GM23248 (cell line): ENCODE measurements at places on chromosomes 1 and 21. TPM values are rescaled to one million over a fixed set of nuclear protein-coding genes. Genes with fewer than 3 reads are reported as not detected.

GRCh38 chr1:24178407-24178806, 8.7 kb downstream of the IFNLR1 start:
- DNase-seq: no peak

Gene TCHH
- 0.22 TPM in 1 of 2 replicates, not detected in the other for total RNA-seq

DNA sequence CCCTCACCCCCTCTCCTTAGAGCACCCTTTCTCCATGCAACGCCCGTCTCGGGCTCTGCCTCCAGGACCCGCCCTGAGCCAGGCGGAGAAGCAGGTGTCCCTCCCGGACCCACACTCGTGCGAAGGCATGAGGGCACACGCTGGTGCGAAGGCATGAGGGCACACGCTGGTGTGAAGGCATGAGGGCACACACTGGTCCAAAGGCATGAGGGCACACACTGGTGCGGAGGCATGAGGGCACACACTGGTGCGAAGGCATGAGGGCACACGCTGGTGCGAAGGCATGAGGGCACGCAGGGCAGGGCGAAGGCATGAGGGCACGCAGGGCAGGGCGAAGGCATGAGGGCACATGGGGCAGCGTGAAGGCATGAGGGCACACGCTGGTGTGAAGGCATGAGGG, 5.8 kb upstream of the TMEM52 start:
- no peak for DNase-seq

DNA sequence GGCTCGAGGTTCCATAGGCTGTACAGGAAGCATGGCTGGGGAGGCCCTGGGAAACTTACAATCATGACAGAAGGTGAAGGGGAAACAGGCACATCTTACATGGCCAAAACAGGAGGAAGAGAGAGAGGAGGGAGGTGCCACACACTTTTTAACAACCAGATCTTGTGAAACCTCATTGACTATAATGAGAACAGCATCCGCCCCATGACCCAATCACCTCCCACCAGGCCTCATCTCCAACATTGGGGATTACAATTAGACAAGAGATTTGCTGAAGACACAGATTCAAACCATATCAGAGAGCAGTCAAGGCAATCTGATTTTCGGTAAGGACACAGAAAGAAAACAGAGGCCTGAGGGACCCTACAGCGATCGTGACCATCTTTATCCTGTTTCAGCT, 41.7 kb downstream of the TNFRSF9 start:
- DNase-seq: no peak

DNA sequence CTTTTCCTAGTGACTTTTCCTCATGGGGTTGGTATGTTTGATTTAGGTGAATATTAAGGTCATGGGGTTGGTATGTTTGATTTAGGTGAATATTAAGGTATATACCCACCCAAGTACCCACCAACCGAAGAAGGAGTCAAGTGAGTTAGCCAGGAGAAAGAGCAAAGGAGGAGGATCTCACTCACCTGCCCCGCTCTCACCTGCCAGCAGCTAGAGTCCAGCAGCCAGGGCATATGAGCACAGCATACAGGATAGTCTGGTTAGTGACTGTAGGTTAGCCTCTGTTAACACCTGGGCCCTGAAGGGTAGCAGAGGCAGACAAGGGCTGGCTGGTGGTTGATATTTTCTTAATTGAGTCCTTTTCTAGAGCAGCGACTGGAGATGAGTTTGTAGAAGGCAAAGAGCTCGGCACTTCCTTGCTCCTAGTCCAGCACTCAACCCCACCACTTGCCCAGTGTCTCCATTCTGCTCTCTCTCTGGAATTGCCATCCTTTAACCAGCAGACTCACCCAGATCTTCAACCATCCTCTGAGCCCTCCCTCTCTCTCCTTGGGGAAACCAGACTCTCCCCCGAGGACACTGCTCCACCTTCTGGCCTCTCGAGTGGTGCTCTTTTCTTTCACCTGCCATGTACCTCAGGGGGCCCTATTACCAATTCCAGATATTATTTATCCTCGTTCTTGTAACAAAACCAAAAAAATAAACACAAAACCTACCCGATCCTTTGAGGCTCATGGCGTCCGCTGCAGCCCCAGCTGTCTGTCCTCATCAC, 16.3 kb upstream of the DESI2 start:
- no peak for DNase-seq

- DNase-seq: no peak
Measured at GRCh38 chr1:170426596-170426995, 105.4 kb upstream of the GORAB start.

Gene NBPF19
- total RNA-seq: 7.7 and 9.0 TPM in 2 replicates

DNA sequence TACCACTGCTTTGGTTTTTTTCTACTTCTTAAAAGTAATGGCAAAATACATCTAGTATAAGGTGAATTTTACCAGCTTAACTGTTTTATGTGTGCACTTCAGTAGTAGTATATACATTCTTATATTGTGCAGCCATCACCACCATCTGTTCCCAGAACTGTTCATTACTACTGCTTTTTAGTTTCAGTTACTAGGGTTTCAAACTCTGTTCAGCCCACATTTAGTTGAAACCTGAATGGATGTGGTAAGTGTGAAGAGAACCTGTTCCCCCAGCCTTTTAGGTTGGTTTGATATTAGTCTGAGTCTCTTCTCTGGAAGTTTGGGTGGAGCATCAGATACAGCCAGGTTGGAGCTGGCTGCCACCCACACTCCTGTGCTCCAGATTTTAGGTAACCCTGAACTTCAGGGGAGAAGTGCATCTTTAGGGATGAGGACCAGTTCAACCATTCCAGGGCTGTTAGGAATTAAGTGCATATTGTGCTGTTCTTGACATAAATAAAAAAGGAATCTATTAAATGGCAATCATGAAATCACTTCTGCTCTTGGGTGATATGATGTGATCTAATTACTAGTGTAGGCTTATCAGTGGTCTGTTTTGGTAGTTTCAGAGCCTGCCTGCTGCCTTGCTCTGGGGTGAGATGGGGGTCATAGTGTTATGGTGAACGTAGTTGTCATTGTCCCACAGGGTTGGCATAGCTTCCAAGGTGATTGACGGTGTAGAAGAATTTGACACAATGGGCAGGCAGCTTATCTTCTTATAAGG, 32.1 kb downstream of the URB2 start:
- no peak for DNase-seq

Gene SLC6A17
- total RNA-seq: 0.76 and 2.4 TPM in 2 replicates

Gene CDC7
- total RNA-seq: 3.0 and 3.5 TPM in 2 replicates

DNA sequence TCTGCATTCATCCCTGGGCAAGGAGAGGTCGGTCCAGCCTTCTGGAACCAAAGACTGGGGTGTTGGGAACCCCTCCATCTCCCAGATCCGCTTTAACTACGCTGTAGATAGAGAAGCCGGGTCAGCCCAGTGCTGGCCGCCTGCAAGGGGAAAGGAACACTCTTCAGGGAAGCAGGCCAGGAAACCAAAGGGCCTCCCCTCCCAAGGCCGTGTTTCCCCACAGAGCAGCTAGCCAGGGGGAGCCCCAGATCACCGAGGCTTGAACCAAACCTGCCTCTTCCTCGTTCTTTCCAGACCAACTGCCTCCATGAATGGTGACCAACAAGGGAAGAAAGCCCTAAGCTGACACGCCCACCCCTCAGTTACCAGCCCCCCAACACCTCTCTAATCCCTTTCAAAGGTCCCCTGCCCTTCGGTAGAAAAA, 1.2 kb upstream of the CHD5 start:
- DNase-seq: peak; percentile 45

Gene AMY2B
- 1.1 and 2.5 TPM in 2 replicates for total RNA-seq

- DNase-seq: no peak
Measured at GRCh38 chr1:161168906-161169305, 2.7 kb downstream of the PPOX start.

Gene NBPF1
- 18.6 and 41.0 TPM in 2 replicates for total RNA-seq

DNA sequence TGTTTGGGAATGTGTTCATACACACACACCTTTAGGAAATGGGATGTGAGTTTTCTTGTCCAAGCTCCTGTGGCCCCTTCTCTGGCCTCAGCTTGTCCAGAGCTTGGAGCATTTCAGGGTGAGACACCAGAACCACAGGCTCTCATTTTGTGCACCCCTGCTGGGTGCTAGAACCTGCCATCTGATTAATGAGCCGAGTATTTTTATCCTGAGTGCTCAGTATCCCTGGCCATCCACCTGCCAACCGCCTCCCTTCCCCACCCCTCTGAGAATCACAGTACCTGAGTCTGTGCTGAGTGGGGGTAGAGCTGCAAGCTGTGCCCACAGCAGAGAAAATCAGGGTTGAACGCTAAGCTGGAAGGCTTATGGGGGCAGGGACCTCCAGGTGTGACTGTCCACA, 1.4 kb downstream of the CASQ1 start:
- no peak for DNase-seq

- no peak for DNase-seq
Measured at GRCh38 chr1:32257227-32257508, 6.1 kb downstream of the LCK start.

DNA sequence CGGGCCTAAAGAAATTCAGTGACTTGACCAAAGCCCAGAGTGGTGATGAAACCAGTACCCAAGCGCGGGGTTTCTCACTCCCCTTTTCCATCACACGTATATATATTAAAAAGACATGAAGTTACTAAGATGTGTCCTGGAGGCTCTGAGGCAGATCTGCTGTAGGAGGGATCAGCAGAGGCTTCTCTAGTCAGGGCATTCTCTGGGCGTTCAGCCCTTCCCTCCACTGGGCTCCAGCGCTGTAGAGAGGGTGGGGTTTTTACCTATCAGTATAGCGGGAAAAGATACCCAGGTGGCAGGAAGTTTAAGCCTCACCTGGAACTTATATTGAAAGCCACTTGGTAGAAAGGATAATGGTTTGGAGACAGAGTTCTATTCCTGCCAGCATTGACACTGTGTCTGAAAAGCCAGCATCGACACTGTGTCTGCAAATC, 862 bp upstream of the PLEKHO1 start:
- DNase-seq: peak; percentile 32
